ENCODE measurements at places on chromosomes 1 and 21.

GRCh38 chr1:181587870-181588438, 104.6 kb downstream of the CACNA1E start:
- DNase-seq = no peak

DNA sequence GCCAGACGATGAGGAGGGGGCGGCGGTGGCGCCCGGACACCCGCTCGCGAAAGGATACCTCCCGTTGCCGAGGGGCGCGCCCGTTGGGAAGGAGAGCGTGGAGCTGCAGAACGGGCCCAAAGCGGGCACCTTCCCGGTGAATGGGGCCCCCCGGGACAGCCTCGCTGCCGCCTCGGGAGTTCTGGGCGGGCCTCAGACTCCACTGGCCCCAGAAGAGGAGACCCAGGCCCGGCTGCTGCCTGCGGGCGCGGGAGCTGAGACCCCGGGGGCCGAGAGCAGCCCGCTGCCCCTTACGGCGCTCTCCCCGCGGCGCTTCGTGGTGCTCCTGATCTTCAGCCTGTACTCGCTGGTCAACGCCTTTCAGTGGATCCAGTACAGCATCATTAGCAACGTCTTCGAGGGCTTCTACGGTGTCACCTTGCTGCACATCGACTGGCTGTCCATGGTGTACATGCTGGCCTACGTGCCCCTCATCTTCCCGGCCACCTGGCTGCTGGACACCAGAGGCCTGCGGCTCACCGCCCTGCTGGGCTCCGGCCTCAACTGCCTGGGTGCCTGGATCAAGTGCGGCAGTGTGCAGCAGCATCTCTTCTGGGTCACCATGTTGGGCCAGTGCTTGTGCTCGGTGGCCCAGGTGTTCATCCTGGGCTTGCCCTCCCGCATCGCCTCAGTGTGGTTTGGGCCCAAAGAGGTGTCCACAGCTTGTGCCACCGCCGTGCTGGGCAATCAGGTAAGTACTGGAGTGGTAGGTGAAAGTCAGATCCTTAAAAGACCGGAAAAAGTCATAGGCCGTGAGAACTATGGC, 588 bp downstream of the FLVCR1 start:
- no peak for DNase-seq

DNA sequence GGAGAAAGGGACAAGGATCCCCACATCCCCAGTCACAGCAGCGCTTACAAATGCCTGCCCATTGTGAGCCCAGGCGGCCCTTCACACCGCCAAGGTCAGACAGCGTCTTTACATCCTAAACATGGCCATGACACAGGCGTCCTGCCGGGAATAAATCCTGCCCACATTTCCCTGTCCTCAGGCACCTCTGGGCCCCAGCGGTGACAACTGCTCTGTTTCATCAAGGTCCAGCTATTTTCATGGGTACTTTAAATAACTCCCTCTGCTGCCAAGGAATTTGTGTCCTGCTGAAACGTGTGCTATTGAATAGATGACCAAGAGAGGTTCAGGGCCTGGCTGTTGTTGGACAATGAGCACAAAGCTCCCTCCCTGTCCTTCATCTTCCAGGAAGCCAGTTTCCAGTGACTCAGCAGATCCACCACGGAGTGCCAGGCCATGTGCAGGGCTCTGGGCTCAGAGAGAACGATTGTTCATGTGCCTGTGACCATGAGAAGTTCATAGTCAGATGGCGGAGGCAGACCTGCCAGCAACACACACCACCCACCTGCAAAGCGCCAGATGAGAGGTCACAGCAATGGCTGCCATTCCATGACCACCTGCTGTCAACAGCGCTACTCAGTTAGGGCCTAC, 195.8 kb downstream of the MATN1 start:
- DNase-seq = no peak

- DNase-seq = no peak
These were observed 19.9 kb downstream of the SAMSN1 start for GRCh38 chr21:14526199-14526598.

GRCh38 chr1:180112984-180113647, 41.6 kb upstream of the QSOX1 start:
- DNase-seq = no peak

DNA sequence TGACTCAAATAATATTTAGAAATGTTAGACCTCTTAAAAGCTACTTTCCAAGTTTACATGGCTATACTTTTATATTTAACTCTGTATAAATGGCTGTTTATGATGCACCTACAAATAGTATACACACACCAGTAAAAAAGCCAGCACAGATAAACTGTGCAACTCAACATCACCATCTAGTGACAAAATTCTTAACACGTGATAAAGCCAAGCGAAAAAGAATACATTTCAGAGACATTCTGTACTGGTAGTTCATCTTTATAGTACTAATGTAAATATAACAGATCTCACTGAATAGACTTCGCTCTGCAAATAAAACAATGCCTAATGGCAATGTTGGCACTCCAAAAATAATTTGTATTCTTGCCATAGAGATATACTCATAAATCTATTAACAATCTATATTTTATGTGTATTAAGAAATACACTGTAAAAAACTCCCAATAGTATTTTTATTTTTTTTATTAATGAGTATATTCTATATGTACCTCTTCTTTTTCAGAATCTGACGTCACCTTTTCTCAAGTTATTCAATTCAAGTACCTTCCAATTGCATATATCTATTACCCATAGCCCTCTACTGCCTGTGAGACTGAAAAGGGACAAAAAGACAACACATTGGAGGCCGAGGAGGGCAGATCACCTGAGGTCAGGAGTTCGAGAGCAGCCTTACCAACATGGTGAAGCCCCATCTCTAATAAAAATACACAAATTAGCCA, 100.2 kb downstream of the DPYD start:
- no peak for DNase-seq

- DNase-seq = no peak
These were observed 1.5 kb downstream of the A3GALT2 start for GRCh38 chr1:33319186-33319948.

- no peak for DNase-seq
These were observed 53.6 kb downstream of the RERE start for GRCh38 chr1:8763888-8764287.

GRCh38 chr1:89755591-89755990, 65.2 kb upstream of the LRRC8D start:
- DNase-seq = no peak

DNA sequence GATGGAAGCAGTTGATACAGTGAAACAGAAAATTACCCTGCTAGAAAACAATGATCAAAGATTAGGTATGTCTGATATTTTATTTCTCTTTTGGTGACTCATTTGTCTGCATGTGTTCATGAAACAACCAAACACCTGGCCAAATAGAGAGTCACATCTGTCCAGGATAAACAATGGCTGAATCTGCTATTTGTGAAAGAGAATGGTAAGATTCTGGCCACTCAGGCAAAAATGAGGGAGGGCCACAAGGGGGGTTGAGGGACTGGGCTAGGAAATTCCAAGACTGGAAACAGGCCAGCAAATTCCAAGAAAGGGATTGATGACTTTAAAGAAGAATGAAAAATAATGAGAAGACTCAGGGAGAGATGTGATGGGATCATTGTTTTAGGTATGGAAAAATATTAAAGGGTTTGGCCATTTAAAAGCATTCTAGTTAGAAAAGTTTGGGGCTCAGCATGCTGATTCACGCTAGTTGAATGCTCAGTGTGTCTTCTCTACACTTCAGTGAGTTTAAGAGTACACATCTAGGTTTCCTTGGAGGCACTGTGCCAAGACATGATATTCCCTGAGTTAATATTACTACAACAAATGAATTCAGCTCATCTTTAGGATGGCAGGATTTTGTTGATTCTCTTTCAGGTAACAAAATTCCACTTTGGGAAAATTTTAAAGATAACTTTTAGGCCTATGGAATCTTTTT, 44.9 kb downstream of the TRAF5 start:
- DNase-seq = no peak

GRCh38 chr21:21955204-21955603, 957.0 kb downstream of the NCAM2 start:
- no peak for DNase-seq

GRCh38 chr1:25682059-25682601, 65.5 kb downstream of the MAN1C1 start:
- no peak for DNase-seq

- no peak for DNase-seq
These were observed 262.9 kb downstream of the OMA1 start for GRCh38 chr1:58283388-58284224.

- DNase-seq = no peak
These were observed 11.1 kb downstream of the VSIG8 start for GRCh38 chr1:159851407-159851806.

GRCh38 chr1:109882288-109883245, 28.1 kb upstream of the CSF1 start:
- no peak for DNase-seq

GRCh38 chr1:111826278-111826677, 70.6 kb downstream of the DDX20 start:
- no peak for DNase-seq

- no peak for DNase-seq
These were observed 6.8 kb downstream of the CASQ2 start for GRCh38 chr1:115761601-115762302.

GRCh38 chr1:150477733-150478132, 9.5 kb upstream of the TARS2 start:
- no peak for DNase-seq

Measured in cortex of kidney (tissue), 1 donor.